ENCODE measurements at places on chromosomes 11 and 22.

- DNase-seq, result no peak
These were observed 112.3 kb downstream of the TMPRSS5 start for GRCh38 chr11:113593698-113594308.

- DNase-seq, result no peak
These were observed 8.2 kb downstream of the C1QTNF6 start for GRCh38 chr22:37179622-37180420.

- no peak for DNase-seq
These were observed 101.5 kb downstream of the PLEKHA7 start for GRCh38 chr11:16912692-16913111.

GRCh38 chr11:59173080-59173963, 1.4 kb downstream of the DTX4 start:
- no peak for DNase-seq

- DNase-seq, result no peak
These were observed 37.4 kb downstream of the MTMR2 start for GRCh38 chr11:95886462-95886861.

GRCh38 chr11:104705490-104706190, 192.6 kb downstream of the CASP12 start:
- DNase-seq, result no peak
